ENCODE measurements at places on chromosomes 5 and 9.

GRCh38 chr9:96219026-96219899 is 82.7 kb downstream of the HSD17B3 start:
- peak; percentile 78 for DNase-seq

DNA sequence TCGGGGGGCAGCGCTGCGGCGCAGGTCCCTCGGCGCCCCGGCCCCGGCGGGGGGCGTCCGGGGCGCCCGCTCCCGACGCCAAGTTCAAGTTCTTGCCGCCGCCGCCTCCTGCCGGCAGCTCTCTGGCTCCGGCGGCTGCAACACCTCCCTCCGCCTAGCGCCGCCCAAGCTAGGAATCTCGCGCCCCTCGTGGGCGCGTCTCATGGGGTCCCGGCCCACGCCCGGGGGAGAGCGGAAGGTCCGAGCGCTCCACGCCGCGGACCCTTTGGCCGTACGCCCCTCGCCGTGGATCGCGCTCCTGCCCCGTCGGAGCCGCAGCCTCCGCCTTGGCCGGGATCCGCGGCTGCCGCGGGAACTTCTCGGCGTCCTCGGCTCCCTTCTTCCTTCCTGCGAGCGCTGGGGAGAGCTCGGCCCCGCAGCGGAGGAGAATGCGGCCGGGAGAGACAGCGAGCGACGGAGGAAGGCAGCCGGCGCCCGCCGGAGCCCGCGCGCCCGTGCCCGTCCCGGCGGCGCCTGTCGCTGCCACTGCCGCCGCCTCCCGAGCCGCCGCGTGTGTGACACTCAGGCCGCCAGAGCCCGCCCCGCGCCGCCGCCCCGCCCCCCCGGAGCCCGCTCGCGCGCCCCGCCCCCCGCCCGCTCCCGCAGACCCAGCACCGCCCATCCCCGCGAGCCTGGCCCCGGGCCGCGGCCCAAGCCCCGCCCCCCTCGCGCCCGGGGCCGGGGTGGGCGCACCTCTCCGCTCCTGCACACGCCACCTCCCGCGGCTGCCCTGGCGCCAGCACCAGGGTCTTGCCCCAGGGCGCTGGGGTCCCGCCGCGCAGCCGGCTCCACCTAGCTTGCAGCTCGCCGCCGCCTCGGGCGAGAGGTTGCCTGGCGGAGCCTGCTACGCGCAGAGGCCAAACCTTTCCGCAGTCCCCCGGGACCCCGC is at the start of gene SHB:
Gene SHB, minus strand, starts transcription at position 527 of the 928 bp plus-strand sequence. CDS start 582 bp downstream, outside the sequence.
- DNase-seq = peak; percentile 98

GRCh38 chr5:59190746-59191145 is 607.9 kb downstream of the RAB3C start:
- DNase-seq = no peak

- DNase-seq = no peak
These were observed 194.7 kb downstream of the GLIS3 start for GRCh38 chr9:4105183-4105582.

- DNase-seq = no peak
These were observed 27.2 kb downstream of the SLC25A48 start for GRCh38 chr5:135861641-135862040.

GRCh38 chr9:13107008-13107407 is 172.5 kb downstream of the MPDZ start:
- DNase-seq = no peak

DNA sequence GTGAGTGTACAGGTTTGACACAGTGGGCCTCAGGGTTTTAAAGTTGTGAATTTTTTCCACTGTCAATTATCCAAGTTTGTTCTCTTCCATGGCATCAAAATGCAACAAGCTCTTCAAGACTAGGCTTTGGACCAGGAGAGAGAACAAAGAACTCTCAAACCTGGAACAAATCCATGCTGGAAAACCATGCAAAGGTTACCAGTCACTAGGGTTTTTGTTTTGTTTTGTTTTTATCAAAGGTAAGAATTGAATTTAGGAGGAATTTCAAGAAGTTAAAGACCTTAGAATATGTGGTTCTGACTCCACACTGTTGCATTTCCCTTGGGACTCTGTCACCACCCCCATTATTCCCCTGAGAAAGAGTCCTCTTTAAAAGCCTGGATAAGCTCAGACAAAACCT is 191.1 kb upstream of the PIK3R1 start:
- no peak for DNase-seq

GRCh38 chr9:133854048-133854447 is 115.9 kb upstream of the SARDH start:
- DNase-seq = no peak

DNA sequence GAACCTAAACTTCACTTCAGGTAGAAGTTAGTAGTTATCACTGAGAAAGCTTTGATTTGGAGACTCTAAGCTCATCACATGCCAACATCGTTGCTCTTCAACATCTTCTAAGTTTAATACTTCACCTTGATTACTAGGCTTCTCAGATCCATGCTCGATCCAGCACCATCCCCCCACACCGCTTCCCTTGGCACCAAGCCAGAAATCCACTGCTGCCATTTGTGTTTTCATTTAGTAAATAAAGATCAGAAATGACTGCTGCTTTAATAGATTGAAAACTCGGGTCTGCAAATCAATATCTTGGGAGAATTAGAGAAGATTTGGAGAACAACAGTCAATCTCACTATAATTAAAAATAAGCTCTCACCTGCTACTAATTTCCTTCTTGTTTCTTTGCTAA is 214.7 kb upstream of the NR4A3 start:
- DNase-seq = no peak

GRCh38 chr9:101635473-101635872 is 40.7 kb upstream of the PPP3R2 start:
- DNase-seq = no peak

DNA sequence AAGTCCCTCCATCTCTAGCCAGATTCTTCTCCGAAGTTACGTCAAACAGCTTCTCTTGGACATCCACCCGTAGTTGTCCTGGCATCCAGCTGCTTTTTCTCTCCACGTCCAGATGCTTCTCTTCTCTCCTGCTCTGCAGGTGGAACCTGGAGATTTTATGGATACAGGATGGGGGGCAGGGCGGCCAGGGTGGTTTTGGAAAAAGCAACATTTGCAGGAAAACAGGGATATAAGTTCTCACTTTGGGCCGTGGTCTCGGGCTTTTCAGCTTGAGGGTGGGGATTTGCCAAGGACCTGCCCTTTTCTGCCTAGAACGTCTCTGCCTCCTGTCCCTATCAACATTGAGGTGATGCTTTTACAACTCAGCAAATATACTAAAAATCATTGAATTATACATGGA is 1941.6 kb upstream of the C9orf72 start:
- peak; percentile 3 for DNase-seq

DNA sequence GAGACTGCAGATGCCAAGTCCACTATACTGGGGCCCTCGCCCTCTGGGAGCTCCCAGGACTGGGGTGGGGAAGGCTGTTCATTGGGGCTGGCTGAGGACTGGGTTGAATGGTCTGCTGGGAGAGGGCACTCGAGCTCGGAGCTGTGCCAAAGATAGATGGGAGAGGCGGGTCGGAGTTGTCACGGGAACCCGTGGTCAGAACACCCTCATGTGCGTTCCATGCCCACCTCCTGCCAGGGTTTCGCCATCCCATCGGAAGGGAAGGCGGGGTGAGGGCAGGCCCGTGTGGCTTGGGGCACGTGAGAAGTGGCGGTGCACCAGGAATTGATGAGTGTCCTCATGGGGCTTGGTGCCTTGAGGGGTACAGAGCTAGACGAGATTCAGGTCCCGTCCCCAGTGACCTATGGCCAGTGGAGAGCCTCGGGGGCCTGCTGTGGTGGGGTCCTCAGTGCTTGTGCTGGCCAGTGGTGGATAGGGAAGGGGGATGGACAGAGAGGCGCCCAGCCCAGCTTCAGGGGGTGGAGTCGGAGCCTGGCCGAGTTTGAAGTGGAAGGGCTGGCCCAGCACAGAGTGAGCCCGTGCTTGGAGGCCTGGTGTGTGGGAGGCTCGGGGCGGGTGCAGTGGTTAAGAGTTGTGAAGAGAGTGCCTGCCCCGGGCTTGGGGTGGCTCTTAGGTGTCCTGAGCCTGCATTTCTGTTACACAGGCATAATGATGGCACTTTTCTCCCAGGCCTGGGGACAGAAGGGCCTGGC is 4.3 kb downstream of the CACFD1 start:
- no peak for DNase-seq

DNA sequence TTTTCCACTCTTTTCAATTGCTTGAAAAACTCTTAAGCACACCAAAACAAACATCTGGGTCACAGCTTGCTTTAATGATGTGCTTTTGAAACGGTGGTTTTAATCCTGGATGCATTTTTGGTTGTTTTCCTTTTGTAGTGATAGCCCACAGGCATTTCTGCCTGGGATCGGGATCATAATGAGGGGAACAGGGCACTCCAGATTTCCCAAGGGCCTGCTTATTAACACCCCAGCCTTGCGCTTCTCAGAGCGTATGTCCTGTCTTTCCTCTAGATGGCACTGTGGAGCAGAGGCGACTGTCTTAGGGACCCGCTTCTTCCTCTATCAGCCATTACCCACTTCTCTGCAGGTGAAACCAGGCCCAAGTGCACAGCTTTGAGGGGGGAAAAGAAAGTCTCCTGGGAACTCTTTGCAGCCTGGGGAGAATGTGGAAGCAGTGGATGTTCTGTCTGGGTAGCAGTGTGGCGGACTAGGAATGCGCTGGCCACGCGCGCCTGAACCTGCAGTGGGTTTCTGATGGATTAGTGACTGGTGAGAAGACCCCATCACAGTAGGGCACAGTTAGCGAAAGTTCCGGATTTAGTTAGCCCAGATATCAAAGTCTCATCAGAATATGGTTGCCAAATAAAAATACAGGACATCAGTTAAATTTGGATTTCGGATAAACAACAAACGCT is 190.1 kb downstream of the GNA14 start:
- DNase-seq = peak; percentile 81

- DNase-seq = peak; percentile 62
These were observed 169.0 kb downstream of the TRIM32 start for GRCh38 chr9:116855881-116856662.

GRCh38 chr5:10507575-10508096 is 56.2 kb upstream of the ANKRD33B start:
- peak; percentile 72 for DNase-seq

DNA sequence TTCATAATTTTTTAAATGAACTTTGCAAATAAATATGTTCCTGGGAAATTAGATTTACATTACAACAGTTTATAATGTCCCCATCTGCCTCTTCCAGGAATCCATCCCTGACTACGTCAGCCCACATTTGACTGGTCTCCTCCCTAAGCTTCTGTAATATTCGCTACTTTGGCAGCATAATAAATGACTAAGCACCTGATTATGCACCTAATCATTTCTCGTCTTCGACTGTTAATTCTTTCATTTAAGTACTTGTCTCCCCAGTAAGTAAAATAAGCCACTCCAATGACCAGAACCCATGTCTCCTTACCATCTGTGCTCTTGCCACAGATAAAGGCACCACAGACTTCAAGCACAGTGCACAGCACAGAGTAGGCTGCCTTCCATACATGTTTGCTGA is 122.7 kb downstream of the DENND1A start:
- no peak for DNase-seq

GRCh38 chr5:58012801-58013315 is 447.0 kb downstream of the PLK2 start:
- DNase-seq = no peak

GRCh38 chr5:73297430-73297829 is 124.4 kb downstream of the TMEM174 start:
- DNase-seq = no peak

DNA sequence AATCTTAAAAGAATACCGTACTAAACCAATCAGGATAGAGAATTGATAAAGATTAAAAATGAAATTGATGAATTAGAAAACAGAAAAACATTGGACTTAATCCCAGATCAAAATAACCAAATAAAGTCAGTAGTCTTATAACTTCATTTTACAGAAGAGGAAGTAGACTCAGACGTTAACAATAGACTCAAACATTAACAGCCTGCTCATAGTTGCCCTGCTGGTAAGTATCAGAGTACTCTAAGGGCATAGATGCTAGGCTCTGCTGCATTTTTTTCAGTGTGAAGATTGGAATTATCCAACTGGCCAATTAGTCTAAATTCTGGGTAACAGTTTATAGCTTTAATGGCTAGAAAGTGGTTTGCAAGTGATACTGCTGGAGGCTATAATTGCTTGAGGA is 42.9 kb downstream of the ADGRV1 start:
- DNase-seq = no peak

GRCh38 chr5:67255881-67256280 is 59.3 kb upstream of the CD180 start:
- no peak for DNase-seq

DNA sequence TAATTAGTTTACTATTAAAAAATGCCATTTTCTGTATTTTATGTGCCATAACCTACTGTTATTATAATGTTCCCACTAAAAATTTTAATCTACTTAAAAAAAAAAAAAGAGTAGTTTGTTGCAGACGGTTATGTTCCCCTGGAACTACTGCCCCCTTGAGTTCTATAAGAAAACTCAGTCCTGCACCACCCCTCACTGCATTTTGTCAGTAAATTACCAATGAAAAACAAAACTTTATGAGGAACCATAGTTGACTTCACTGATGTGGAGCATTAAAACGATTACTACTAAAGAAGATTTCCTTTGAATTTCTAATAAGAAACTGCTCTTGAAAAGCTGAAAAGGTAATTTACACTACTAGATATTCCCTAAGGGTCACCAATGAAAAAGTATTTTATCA is 288.7 kb downstream of the FBXL17 start:
- no peak for DNase-seq

DNA sequence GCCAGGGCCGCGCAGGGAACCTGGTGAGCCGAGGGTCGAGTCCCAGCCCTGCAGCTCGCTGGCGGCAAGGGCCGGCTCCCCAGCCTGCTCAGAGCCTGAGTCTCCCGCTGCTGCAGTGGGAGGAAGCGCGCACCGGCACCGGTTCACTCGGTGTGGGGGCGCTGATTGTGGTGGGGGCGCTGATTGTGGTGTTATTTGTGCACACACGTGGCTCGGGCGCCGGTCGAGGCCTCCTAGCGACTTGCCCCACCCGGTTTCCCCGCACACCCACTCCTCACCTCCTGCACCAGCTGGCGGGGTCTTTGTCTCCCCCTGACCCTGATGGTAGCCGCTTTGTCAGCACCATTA is 266.7 kb downstream of the NSG2 start:
- DNase-seq = no peak

- DNase-seq = peak; percentile 95
These were observed 19.8 kb downstream of the PCDHAC2 start for GRCh38 chr5:140986117-140986521.

- DNase-seq = no peak
These were observed 7.6 kb upstream of the CLINT1 start for GRCh38 chr5:157866536-157866935.

GRCh38 chr9:107029146-107029545 is 166.2 kb downstream of the ZNF462 start:
- no peak for DNase-seq

- peak; percentile 94 for DNase-seq
These were observed 355.3 kb downstream of the BNC2 start for GRCh38 chr9:16515207-16515606.

- DNase-seq = no peak
These were observed 115.3 kb downstream of the UNC13B start for GRCh38 chr9:35277171-35277520.

DNA sequence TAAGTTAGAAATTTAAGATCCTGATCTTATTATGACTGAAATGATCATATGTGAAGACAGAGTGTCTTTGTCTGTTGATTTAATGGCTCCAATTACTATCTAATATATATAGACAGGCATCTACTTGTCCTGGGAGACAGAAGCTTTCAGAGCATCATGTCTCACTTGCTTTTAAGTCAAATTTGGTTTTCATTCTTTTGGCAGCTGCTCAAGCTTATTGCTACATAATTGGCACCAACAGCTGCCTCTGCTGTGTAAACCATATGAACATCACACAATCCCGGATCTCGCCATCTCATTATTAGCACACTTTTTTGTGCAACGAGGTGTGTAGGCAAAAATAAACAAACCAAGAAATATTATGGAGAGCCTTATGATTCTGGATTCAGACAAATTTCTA is 1717.9 kb downstream of the EFNA5 start:
- no peak for DNase-seq
